ENCODE measurements at places on chromosomes 5 and 9. TPM values are rescaled to one million over a fixed set of nuclear protein-coding genes. Genes with fewer than 3 reads are reported as not detected.

Gene LRRC70
- total RNA-seq: 14.2 TPM

Gene SOX30
- not detected for total RNA-seq

Gene OBP2B
- not detected for total RNA-seq

Gene C5orf58
- total RNA-seq: not detected

Gene TSSK1B
- total RNA-seq: not detected

Gene OR13D1
- total RNA-seq: not detected

Gene PCA3
- total RNA-seq: not detected

Gene GRIA1
- 2.4 TPM for total RNA-seq

Gene MELK
- total RNA-seq: 3.6 TPM

Gene C9orf78
- 55.9 TPM for total RNA-seq

Gene WASHC1
- total RNA-seq: 6.4 TPM

Gene GRM6
- not detected for total RNA-seq

Gene KIF12
- total RNA-seq: not detected

Gene CARTPT
- total RNA-seq: not detected
